ENCODE measurements at places on chromosomes 1 and 21. TPM values are rescaled to one million over a fixed set of nuclear protein-coding genes. Genes with fewer than 3 reads are reported as not detected.
A peak's percentile ranks its signal among the peaks of the same experiment; 100 is the strongest.

- peak; percentile 60 for DNase-seq
Measured at GRCh38 chr1:40620150-40620549, 45.3 kb downstream of the RIMS3 start.

ARHGEF10L gene
- total RNA-seq = 71.4 TPM

GRCh38 chr1:76901158-76901767 lies 34.0 kb downstream of the ST6GALNAC5 start:
- DNase-seq = no peak

GPR25 gene
- total RNA-seq = not detected

DNA sequence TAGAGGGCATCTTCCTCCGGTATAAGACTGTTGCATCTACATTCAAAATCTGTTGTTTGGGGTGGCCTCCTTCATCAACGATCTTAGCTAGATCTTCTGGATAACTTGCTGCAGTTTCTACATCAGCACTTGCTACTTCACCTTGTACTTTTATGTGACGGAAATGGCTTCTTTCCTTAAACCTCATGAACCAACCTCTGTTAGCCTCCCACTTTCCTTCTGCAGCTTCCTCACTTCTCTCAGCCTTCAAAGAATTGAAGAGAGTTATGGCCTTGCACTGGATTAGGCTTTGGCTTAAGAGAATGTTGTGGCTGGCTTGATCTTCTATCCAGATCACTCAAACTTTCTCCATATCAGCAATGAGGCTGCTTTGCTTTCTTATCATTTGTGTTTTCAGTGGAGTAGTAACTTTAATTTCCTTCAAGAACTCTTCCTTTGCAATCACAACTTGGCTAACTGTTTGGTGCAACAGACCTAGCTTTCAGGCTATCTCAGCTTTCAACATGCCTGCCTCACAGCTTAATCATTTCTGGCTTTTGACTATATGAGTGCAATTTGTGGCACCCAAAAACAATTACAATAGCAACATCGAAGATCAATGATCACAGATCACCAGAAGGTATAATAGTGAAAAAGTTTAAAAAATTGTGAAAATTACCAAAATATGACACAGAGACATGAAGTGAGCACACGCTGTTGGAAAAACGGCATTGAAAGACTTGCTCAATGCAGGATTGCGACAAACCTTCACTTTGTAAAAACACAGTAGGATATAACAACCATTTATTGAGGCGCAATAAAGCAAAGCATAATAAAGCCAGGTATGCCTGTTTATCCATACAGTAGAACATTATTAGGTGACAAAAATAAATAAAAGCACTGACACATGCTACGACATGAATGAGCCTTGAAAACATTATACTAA lies 56.7 kb upstream of the GFI1 start:
- no peak for DNase-seq

CFAP107 gene
- not detected for total RNA-seq

SNIP1 gene
- total RNA-seq = 13.4 TPM

DNA sequence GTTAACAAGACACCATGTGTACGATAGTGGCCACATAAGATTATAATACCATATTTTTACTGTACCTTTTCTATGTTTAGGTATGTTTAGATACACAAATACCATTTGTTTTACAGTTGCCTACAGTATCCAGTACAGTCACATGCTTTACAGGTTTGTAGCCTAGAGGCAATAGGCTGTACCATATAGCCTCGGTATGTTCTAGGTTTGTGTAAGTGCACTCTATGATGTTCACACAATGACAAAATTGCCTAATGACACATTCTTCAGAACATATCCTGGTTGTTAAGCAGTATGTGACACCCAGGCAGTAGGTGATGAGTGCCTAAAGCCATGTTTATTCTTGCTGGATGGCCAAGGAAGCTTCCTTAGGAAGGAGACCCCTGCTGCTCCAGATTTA lies 111.8 kb downstream of the PAPPA2 start:
- DNase-seq = no peak

GRCh38 chr1:98393719-98394118 lies 267.8 kb upstream of the SNX7 start:
- no peak for DNase-seq

DNA sequence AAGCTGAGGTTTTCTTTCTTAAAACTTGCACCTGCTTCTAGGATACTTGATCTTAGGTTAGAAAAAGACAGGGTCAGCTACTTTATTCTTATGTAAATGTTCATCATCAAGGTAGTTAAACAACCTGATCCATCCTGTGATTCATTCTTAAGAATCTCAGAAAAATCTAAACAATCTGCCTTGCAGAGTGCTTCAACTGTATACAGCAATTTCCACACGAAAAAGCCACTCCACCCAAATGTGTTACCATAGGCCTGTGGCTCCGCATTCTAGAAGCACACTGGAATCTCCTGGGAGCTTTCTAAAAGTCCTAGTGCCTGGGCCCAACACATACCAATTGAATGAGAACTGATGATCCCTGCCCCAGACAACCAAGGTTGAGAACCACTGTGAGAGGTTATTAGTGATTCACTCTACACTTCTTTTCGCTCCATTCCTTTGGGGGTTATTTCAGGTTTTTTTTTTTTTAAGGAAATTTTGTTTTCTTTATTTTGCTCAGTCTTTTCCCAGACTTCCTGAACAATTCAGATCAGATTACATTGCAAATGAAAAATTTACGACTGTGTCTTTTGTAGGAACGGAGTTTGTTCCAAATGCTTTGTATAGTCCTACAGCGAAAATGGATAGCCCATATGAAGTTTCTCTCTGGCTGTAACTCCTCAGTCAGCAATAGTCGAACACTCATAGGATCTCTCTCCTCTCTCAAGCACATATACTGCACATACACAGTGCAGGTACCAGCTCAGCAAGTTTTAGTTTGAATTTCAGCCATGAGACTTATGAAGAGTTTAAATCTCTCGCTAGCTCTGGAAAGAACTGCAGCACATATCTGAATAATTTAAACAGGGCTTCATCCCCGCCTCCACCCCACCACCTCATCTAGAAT lies 16.1 kb downstream of the SMYD2 start:
- no peak for DNase-seq

KRTAP21-2 gene
- not detected for total RNA-seq

- no peak for DNase-seq
Measured at GRCh38 chr21:44946254-44947041, 6.6 kb downstream of the SLX9 start.

ATPAF1 gene
- total RNA-seq = 64.4 TPM

LRRC3 gene
- 5.3 TPM for total RNA-seq

- no peak for DNase-seq
Measured at GRCh38 chr1:58584082-58584895, 7.2 kb upstream of the TACSTD2 start.

DNA sequence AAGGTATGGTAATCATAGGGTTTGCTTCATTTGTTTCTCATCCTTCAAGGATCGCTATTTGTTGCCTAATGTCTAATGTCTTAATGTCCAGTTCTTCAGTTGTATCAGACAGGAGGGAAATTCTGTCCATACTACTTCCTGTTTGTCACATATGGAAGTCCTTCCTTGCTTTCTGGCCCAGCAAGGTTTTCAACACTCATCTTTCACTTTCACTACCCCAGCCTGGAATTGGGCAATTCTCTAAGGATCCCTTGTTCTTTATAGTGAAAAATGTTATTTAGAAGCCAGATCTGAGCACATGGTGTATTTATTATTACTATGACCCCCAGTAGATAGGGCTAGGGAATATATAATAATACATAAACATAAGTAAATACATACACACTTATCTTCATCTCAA lies 50.6 kb upstream of the SLC35A3 start:
- DNase-seq = no peak

All from esophagus muscularis mucosa (tissue), 4 donors.